Neuronal stem cell (in vitro differentiated cells): ENCODE measurements at places on chromosomes 12 and 14.

DNA sequence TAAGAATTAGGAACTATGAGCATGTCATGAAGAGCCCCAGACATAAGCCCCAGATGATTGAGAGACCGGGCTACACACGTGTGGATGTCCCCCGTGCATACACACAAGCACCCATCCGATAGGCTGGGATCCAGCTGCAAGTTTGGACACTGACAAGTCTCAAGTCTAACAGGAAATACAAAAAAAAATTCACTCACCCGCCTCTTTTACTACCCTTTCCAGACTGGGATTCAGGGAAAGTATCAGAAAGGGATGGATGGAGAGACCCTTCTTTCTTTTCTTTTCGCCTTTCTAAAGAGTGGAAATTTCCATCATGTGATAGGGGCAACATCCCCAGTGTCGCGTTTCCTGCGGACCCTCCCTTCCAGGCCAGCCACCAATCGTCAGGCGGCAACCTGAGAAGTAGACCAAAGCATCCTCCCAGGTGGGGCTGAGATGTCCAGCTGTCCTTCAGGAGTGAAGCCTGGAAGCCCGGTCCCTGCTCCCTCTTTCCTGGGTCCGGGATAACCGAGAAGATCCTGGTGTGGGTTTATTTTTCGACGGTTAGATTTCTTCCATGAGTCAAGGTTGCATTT, 6.4 kb upstream of the SLC38A4 start:
- peak; percentile 21 for DNase-seq

GRCh38 chr14:105602243-105602750, 75.9 kb downstream of the TMEM121 start:
- DNase-seq, result no peak

DNA sequence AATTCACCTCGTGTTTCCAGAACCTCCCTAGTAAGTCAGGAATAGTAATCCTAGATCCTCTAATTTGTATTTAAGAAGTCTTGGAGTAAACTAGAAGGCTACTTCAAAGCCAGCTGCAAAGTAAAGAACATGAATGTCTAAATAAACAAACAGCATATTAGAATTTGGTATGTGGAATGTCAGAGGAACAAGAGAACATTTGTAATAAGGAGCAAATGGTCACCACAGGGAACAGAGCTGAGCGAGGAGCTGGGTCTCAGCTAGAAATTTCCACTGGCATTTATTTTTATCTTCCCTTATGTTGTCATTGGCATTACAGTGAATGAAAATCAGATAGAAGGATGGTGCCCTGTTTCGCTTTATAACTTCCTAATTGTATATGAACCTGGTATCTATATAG, 50.2 kb downstream of the FRMD6 start:
- DNase-seq, result no peak

DNA sequence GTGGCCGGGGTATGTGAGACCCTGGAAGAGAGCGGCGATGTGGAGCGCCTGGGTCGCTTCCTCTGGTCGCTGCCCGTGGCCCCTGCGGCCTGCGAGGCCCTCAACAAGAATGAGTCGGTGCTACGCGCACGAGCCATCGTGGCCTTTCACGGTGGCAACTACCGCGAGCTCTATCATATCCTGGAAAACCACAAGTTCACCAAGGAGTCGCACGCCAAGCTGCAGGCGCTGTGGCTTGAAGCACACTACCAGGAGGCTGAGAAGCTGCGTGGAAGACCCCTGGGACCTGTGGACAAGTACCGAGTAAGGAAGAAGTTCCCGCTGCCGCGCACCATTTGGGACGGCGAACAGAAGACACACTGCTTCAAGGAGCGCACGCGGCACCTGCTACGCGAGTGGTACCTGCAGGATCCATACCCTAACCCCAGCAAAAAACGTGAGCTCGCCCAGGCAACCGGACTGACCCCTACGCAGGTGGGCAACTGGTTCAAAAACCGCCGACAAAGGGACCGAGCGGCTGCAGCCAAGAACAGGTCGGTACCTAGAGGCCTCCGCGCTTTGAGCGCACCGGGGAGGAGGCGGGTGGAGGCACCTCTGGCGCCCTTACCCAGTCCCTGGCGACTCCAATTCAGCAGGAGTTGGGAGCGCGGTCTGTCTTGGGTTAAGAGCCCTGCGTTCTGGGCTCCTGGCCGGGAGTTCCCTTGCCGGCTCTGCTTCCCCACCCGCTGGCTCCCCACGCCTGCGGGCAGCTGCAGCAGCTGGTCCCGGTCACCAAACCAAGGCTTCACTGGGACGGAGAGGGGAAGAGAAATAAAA, 700 bp downstream of the SIX6 start:
- peak; percentile 41 for DNase-seq

GRCh38 chr12:122839907-122840554, 4.8 kb downstream of the HIP1R start:
- DNase-seq, result no peak
